ENCODE measurements at places on chromosomes 6 and 20. TPM values are rescaled to one million over a fixed set of nuclear protein-coding genes. Genes with fewer than 3 reads are reported as not detected.

The GPR63 gene
- 0.46 TPM for total RNA-seq

The MAP1LC3A gene
- total RNA-seq: not detected

The TRIM10 gene
- not detected for total RNA-seq

DNA sequence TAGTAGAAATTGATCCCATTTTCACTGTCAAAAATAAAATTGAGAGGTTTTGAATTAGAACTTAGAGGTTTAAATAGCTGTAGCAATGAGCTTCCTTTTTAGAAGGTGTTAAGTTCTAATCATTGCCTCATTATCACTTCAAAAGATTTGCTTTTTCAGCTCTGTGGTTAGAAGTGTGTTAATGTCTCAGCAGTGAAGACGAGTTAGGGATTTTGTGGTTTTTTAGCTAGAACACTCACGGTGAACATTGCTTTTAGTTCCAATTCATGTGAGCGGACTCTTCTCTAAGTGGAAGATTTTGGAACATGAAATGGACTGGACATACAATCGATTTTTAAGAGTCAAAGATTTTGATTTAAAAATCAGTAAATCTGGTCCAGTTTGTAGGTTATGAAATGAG is 12.7 kb upstream of the IFNGR1 start:
- DNase-seq: no peak

- no peak for DNase-seq
Measured at GRCh38 chr6:105051941-105052471, 95.1 kb downstream of the LIN28B start.

GRCh38 chr6:43078691-43079090 is 2.6 kb downstream of the PTK7 start:
- DNase-seq: no peak

- DNase-seq: peak; percentile 92
Measured at GRCh38 chr6:16681260-16681873, 79.9 kb downstream of the ATXN1 start.

DNA sequence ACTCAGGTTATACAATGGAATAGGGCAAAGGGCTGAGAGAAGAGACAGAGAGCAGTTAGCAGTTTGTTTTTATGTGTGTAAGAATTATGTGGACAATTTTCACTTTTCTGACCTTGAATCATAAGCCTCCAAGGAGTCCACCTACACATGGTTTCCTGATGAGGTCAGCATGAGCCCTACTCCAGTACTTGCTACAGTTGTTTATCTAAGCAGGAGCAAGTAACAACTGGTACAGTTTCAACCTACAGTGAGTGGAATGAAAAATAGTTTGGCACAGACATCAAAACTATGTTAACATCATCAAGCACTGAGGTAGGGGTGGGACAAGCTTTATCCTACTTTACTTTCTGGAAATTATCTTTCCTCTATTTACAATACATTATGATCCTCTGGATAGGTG is 426.7 kb upstream of the ID4 start:
- DNase-seq: peak; percentile 55

DNA sequence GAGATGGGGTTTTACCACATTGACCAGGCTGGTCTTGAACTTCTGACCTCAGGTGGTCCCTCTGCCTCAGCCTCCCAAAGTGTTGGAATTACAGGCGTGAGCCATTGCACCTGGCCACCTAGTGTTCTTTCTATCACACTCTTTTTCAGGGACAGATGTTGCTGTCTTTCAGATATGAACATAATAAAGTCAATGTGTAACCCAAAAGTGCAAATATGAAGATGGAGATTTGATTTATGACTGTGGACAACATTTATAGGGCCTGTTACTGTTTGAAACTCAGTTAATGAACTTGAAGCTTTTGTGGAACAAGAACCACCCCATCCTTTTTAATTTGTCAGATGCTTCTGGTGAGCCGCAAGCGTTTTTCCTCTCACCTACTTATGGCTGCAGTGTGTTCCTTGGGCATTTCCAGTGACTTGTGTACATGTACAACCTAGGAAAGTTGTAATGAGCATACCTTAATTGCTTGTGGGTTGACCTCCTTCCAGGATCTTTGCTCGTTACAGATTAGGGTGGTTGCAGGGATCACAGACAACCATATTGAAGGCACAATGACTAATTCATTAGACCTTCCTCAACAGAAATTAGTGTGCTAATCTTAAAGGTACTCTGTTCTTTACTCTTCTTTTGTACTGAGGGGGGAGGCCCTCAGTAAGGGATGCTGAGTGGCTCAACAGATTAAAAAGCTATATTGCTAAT is 6.8 kb downstream of the TBPL1 start:
- no peak for DNase-seq

DNA sequence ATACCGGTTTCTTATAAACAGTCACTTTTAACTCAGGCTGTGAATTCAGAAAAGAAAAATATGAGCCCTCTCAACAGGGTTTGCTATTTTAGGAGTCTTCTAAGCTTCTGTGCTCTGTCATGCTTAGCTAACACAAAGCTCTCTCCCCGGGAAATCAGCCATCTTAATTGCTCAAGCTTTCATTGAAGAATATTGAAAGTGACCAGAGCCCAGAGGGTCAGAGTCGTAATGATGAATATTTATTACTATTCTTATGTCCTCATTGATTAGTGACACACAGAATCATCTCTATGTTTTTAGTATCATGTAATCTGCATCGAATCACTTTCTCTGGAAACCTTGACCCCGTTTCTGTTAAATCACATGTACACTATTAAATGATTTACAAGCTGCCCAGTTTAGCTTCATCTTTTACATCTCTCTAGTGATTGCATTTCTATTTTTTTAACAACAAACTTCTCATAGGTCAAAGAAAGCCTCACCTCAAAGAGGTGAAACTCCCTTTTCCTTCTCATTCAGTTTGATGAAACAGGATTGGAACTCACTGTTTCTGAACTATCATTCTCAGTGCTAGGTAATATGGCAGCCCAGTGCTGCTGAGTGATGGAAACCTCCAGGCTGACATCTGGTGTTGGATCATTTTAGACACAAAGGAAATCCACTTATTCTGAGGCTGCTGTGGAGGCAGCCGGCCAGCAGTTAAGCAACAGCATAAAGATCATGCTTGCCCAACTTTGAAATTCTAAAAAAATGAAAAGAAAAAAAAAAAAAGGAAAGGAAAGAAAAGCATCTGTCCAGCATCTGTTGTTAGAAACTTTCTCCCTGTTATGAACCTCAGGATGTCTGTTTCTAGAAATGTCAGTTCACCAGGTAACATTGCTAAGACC is 96.3 kb downstream of the RFPL4B start:
- DNase-seq: no peak

DNA sequence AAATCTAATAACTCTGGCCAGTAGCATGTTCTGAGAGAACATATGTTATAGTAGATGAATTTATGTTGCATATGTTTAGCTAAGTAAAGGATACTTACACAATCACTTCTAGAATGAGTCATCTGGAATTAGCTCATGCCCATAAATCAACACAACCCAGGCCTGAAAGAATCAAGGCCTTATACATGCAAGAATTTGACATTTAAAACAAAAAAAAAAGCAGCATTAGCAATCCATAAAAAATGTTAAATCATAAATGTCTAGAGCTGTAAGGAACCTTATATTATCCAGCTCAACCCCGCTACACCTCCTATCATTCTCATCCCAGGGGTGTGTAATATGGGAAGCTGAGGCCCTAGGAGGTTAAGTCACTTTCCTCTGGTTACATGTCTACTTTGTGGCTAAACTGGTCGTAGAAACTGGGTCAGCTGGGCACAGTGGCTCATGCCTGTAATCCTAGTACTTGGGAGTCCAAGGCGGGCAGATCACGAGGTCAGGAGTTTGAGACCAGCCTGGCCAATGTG is 105.2 kb upstream of the CARMIL1 start:
- peak; percentile 61 for DNase-seq

- no peak for DNase-seq
Measured at GRCh38 chr6:49764571-49765236, 20.5 kb upstream of the CRISP3 start.

GRCh38 chr20:35731469-35731788 is 10.6 kb downstream of the RBM39 start:
- DNase-seq: no peak

DNA sequence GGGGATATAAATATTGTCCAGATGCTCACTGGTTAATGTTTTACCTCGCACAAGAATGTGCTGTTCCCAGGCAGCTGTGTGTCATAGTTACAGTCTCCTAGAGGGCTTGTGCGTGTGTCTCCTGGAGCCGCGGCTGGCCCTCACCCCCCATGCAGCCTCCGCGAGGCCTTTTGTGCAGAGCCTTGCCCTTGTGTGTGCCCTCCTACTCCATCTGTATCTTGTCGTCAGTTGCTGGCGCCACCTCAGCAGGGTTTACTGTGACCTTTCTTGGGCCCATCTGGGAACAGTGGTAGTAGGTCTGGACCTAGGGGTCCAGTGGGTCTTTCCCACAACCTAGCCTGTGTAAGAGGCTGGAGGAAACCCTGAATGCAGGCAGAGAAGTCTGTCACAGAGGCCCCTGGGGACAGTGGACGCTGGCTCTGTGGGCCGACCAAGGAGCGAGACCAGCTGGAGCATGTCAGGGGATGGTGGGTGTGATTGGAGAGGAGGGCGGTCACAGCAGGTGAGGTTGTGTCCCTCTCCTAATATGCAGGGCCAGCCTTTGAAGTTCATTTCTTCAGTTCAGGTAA is 35.2 kb downstream of the PPP1R14C start:
- DNase-seq: peak; percentile 81

DNA sequence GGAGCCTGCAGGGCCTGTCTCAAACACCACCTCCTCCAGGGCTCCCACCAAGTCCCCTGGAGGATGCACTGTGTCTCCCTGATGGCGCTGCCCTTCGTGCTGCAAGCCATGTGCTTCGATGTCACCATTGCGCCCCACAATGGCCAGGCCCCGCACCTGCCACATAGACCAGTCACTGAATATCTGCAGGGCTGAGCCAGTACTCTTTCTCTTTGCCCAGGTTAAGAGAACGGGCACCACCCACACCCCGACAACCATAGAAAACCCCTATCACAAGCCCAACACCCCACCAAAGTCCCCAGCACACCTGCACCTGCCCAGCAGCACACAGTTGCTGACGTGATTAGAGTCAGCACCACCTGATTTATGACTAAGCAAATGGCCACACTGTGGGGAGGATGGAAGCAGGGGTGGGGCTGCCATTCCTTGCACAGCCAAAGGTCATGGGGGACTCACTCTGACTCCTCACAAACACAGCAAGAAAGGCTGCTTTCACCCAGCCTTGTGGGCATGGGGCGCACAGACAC is 104.3 kb downstream of the SLC23A2 start:
- DNase-seq: peak; percentile 48

DNA sequence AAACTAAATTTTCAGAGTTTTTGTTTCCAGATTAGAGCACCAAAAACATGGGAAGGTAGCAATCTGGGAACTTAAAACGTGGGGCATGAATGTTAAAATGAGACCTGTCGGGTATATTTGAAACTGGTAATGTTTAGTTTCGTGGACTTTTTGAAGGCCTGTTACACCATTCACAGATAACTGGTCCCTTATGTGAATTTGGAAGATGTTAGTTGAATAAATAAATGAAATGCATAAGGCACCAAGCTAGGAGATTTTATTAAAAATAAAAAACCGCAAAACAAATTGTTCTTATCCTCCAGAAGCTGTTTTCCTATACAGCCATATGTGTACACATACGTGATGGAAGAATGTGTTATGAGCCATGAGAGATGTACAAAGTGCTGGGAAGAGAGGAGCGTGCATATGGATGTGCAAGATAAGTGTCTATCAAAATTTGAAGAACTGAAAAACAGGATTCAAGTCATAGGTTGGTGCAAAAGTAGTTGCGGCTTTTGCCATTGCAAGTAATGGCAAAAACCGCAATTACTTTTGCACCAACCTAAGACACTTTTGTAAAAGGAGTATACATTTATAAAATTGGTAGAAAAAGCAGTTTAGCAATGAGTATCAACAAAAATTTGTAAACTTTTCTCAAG is 700 bp upstream of the MCUR1 start:
- DNase-seq: no peak

DNA sequence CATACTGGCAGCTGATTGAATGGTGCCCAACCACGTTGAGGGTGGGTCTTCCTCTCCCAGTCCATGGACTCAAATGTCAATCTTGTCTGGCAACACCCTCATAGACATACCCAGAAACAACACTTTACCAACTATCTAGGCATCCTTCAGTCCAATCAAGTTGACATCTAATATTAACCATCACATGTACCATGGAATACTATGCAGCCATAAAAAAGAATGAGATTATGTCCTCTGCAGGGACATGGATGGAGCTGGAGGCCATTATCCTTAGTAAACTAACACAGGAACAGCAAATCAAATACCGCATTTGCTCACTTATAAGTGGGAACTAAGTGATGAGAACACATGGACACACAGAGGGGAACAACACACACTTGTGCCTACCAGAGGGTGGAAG is 206.9 kb upstream of the RNF217 start:
- DNase-seq: no peak

DNA sequence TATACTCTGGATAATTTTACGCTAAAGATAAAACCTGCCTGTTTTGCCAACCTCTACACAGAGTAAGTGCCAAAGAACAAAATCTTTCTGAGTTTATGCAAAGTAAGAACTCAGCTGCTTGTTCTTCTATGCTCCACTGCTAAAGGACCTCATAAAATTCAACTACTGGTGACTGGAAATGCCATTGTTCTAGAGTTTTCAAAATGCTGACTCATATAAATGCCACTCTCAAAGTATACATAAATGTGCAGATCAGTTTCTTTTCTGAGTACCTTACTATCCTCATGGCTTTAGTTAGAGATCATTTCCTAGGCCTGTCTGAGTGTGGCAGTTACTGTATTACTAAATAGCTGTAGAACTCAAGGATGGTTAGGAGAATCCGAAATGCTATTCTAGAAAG is 45.6 kb downstream of the LYRM4 start:
- DNase-seq: peak; percentile 33

DNA sequence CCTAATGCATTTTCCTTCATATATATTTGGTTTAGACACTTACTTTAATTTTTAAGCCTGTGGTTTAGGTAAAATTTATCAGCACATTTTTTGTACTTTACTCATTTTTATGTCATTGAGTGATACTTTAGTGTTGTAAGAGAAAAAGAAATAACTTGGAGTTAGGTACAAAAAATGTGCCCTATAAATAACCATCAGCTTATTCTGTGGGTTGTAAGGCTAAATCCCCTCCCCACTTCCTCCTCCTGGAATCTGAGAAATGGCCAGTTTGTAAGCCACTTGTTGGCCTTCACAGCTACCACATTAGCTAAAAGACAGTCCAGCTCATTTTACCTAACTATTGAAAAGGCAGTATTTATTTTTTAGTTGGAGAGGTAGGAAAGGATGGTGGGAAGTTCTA is 576.3 kb downstream of the PKHD1 start:
- no peak for DNase-seq

- DNase-seq: no peak
Measured at GRCh38 chr6:26158581-26159356, 71.5 kb downstream of the HFE start.

- DNase-seq: peak; percentile 84
Measured at GRCh38 chr6:113856625-113857555, at the start of gene MARCKS. Gene MARCKS, plus strand, starts transcription at chr6:113857345. Its CDS starts 401 bp downstream, at chr6:113857746.

GRCh38 chr6:89731924-89732567 is 87.5 kb downstream of the MDN1 start:
- DNase-seq: no peak

Data from Caki2 (cell line).